ENCODE measurements at places on chromosomes 12 and 14.

DNA sequence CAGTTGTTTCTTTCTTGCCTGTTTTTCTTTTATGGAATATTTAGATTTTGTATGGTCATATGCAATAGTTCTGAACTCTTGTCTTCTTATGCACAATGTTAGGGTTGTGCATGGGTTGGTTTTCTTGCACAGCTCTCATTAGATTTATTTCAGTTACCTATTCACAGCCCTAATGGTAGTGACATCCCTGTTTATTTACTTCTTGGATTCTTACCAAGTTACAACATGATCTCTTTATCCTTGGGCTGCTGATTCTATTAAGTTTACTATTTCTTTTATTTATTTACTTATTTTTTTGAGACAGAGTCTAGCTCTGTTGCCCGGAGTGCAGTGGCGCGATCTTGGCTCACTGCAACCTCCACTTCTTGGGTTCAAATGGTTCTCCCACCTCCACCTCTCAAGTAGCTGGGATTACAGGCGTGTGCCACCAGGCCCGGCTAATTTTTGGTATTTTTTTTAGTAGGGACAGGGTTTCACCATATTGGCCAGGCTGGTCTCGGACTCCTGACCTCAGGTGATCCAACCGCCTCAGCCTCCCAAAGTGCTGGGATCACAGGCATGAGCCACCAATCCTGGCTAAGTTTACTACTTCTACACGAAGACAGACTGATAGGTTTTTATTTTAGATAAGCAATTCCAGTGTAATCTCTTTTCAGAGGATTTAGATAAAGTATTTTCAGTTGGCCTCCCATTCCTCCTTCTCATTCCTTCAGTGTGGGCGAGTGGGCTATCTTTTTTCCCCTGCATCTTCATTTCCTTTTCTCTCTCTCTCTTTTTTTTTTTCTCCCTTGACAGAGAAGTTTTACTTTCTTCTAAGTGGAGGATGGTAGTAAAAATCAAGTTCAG is 395.1 kb upstream of the RGS6 start:
- no peak for DNase-seq

DNA sequence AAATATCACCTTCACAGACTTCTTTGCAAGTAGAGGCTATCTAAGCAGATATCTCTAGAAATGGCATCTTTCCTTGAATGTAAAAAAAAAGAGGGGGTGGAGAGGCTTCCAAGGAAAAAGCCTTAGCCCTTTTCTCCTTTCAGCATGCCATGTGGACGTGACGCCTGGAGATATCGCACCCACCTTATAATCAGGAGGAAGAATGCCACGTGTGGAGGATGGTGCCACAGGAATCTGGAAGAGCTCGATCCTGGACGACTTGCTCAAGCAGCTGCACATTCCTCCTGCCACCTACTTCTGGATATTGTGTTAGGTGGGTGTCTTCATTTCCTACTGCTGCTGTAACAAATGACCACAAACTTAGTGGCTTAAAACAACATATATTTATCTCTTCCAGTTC is 203.6 kb downstream of the NUAK1 start:
- no peak for DNase-seq

- no peak for DNase-seq
Observed at GRCh38 chr12:47378907-47379306, 299.1 kb upstream of the AMIGO2 start.

DNA sequence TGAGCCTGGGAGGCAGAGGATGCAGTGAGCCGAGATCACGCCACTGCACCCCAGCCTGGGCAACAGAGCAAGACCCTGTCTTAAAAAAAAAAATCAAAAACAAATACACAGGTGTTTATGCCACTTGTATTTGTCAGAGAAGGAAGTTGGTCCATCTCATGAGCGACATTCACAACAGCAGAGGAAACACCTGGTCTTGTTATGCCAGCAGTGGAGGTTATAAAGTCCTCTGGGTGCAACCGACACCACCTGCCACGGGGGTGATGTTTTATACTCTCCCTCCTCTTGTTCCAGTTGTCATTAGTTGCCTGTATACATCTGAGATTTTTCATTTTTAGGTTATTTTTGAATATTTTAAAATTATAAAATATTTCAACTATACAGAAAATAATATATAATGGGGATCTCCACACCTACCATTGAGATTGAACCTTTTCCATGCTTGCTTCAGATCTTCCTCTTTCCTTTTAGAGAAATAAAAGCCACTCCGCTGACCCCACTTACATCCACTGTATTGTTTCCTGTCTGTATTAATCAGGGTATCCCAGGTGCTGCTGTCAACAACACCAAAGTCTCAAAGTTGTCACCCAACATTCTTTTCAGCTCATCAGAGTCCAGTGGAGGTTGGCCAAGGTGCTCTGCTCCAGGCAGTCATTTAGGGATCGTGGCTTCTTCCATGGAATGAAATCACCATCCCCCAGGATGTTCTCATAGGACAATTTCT is 65.1 kb downstream of the RNFT2 start:
- DNase-seq = no peak

GRCh38 chr14:50318031-50318626 is 6.0 kb downstream of the DMAC2L start:
- no peak for DNase-seq

DNA sequence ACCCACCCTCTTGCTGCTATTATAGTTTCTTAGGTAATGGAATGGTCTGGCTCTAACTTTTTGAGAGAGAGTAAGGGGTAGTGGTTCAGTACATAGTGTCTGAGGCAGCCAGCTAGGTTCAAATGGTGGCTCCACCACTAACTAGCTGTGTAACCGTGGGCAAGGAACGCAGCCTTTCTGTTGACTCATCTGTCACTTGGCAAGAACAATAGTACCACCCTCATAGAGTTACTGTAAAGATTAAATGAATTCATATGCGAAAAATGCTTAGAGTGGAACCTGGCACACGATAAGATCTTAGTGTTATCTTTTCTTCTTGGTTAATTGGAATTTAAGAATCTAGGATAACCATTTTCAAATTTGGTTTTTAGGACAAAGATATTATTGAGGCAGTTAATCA is 14.0 kb downstream of the CCDC62 start:
- DNase-seq = no peak

- DNase-seq = no peak
Observed at GRCh38 chr14:60482743-60483142, 3.1 kb downstream of the C14orf39 start.

DNA sequence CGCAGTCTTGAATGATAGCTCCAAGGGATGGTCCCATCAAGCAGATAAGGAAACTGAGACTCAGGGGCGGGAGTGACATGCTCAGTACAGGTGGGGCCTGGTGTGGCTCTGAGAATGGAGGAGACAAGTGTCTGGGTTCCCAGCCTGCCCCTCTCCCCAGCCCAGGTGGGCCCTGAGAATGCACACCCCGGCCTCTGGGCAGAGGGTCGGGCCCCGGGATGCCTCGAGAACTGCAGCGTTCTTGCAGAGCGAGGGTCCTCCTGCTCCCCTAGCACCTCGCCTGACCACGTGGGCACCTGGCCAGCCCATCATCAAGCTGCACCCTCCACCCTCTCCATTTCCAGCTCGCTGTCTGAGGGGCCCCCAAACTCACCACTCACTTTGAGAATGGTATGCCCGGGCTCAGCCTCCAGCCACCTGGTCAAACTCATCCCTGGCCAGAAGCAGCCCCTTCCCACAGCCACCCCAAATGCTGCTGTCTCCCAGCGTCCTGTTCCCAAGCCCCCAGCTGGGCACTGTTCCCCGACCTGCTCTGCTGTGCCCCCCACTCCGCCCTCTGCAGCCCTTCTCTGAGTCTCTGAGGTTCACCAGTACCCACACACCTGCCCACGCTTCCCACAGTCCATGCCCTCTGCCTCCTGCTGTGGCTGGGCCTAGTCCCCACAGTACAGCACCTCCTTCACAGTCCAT is 44.3 kb downstream of the CYP46A1 start:
- DNase-seq = peak; percentile 57

GRCh38 chr14:106044949-106045596 is 518.7 kb downstream of the TMEM121 start:
- peak; percentile 92 for DNase-seq

DNA sequence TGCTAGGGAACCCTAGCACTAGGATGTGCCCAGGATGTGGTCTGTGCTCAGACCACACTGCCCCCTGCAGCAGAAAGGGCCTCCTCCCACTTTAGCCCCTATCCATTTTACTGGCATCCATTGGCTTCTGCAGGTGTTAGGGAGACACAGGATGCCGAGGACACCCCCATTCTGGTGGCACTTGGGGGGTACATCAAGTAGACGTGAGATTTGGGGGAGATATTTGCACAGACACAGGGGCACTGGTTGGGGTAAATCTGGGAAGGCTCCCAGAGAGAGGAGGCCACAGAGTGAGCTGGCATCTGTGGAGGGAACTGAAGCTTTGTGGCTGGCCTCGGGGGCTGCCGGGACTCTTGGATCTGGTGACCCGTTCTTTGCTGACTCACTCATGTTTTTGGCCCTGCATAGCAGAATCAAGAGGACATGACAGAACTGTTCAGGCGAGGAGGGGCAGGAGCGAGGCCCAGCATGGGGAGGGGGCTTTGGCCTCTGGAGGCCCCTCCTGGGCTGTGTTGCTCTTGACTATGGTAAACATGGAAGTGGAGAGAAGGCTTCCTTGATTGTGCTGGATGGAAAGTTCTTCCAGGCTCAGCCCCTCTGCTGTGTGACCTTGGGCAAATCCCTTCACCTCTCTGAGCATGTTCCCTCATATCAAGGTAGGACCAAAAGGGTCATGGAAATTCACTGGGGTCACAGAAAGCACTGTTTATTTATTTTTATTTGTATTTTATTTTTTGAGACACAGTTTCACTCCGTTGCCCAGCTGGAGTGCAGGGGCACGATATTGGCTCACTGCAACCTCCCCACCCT is 1.8 kb downstream of the PLBD2 start:
- DNase-seq = no peak

- no peak for DNase-seq
Observed at GRCh38 chr14:99507860-99508640, 26.8 kb downstream of the CCNK start.

All from activated effector memory CD4-positive, alpha-beta T cell treated with anti-CD3 and anti-CD28 coated beads, Interleukin-2, amount 50 U/mL, for 16 hours (primary cell).